ENCODE measurements at places on chromosomes 2 and 18.

- DNase-seq: no peak
These were observed at the start of gene RSAD2 for GRCh38 chr2:6877402-6878304. Gene RSAD2, plus strand, starts transcription at chr2:6877777. Its CDS starts 24 bp downstream, at chr2:6877801.

DNA sequence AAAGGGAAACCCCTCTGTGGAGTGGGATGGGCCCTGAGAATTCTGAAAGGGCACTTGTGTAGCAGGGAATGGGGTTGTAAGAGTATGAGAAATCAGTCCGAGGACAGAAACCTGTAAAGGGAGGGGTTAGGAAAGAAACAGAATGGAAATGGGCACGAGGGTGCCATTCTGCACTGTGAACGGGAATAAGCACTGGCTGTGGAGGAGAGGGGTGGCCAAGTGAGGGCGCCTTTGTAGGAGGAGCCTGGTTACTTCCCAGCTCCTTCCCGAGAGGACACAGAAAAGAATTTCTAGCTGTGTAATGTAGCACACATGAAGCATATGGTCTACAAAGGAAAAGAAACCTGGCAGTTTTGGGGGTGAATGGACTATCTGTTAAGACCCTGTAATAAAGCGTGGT is 53.4 kb downstream of the POLR1A start:
- DNase-seq: no peak

GRCh38 chr2:27039426-27039825 is 6.7 kb downstream of the TMEM214 start:
- no peak for DNase-seq

GRCh38 chr2:134154246-134154645 is 99.6 kb upstream of the MGAT5 start:
- no peak for DNase-seq

DNA sequence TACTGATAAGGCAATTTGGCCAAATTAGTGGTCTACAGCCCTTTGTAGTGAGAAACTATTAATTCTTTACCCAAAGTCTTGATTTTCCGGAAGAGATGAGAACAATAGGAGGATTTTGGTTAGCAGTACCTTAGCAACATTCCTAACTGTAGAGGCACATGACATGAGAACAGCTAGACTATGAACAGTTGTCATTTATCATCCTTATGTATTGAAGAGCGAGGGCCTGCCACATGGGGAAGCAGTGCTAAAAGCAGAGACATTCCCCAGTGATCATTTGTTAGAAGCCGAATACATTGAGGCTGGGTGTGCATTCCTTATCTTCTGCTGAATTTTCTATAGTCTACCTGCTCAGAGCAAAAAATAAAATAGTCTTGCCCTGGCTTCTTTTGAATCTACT is 65.2 kb downstream of the RBBP8 start:
- no peak for DNase-seq

DNA sequence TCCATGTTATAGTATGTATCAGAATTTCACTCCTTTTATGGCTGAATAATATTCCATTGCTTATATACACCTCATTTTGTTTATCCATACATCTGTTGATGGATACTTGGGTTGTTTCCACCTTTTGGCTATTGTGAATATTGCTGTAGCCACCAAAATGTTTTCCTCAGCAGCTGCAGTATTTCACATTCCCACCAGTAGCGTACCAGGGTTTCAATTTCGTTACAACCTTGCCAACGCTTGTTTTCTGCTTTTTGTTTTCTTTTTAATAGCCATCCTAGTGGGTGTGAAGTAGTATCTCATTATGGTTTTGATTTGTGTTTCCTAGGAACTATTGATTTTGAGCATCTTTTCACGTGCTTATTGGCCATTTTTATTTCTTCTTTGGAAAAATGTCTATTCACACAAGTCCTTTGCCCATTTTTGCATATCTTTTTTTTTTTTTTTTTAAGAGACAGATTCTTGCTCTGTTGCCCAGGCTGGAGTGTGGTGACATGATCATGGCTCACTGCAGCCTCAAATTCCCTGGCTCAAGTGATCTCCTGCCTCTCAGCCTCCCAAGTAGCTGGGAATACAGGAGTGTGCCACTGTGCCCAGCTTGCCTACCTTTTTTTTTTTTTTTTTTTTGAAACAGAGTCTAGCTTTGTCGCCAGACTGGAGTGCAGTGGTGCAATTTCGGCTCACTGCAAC is 14.2 kb downstream of the UBXN2A start:
- no peak for DNase-seq

GRCh38 chr2:163552758-163553157 is 183.1 kb downstream of the FIGN start:
- DNase-seq: no peak

- no peak for DNase-seq
These were observed 74.4 kb upstream of the ASB18 start for GRCh38 chr2:236338495-236339184.

GRCh38 chr2:3839476-3839875 is 136.1 kb downstream of the DCDC2C start:
- no peak for DNase-seq

DNA sequence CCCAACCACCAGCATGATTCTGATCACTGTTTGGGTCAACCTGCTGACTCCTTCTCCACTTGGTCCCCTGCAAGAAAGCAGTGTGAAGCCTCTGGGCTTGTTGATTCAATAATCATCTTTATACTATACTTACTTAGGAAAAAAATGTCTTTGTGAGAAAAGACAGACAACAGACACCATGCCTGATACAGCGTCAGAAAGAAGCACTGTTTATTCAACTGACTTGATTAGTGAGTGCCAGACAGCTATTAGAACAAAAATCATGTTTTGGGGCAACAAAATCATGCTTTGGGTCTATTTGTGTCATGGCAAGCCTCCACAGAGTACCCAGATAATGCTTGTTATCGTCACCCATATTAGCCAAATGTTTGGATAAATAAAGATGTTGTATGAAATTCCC is 58.7 kb upstream of the ATL2 start:
- DNase-seq: no peak

DNA sequence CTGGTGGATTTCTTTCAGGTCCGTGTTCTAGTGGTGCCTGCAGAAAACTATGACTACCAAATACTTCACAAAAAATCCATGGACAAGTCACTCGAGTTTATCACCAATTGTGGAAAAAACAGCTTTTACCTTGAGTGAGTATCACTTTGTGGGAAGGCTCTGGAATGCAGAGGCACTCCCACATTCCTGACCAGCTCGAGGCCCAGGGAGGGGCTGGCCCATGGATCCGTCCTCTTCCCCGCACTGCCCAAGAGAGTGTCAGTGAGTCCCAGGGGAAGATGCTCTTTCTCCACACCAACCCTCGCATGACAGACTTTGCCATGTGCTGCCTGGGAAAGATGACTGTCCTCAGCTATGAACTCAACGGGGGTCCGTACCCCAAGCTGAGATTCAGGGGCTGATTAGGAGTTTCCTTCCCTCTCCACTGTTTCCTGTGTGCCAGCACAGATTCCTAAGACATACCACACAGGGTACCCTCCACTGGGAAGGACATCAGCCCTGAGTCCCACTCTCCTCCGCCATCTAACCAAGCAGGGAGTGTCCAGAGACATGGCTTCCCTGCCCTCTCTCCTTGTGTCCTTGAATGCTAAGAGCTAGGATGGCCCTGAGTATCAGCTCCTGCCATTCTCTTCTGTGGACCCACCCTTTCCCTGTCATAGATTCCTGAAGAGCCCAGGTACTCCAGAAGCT is 155.9 kb downstream of the LAMA3 start:
- DNase-seq: no peak

- DNase-seq: no peak
These were observed 35.5 kb downstream of the GKN2 start for GRCh38 chr2:68917034-68917718.

DNA sequence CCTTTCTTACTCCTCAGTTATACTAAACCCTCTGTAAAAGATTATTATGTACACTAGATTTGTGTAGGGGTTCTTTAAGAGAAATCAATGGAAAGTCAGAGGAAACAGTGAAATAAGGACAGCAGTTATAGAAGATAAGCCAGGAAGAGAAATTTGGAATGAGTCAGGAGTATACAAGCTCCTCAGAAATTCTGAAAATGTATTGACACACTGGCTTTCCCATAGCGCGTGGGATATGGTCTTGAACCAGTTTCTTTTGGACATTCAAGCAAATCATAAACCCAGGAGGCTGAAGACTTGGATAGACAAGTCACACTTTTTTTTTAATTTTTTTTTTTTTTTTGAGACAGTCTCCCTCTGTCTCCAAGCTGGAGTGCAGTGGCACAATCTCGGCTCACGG is 316.1 kb upstream of the MMADHC start:
- no peak for DNase-seq

DNA sequence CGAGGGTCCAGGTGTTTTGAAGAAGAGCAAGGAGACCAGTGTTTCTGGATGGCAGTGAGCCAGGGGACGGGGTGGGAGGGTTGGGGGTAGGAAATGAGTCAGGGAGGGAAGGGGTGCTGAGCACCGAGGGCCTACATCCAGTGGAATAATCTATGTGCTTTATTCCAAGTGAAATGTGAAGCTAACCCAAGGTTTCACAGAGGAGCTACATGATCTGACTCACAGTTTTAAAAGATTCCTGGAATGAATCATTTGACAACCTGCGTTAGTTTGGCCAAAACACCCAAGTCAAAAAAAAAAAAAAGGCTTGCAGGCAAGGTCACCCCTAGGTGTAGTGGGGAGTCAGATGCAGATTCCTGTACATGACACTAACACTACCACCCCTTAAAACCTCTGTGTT is 419.7 kb upstream of the MEX3C start:
- DNase-seq: no peak

GRCh38 chr18:13254971-13255927 is 36.7 kb downstream of the LDLRAD4 start:
- no peak for DNase-seq

GRCh38 chr2:158578703-158579330 is 122.1 kb downstream of the PKP4 start:
- no peak for DNase-seq

- no peak for DNase-seq
These were observed 133.8 kb upstream of the RNF152 start for GRCh38 chr18:62026586-62026985.

DNA sequence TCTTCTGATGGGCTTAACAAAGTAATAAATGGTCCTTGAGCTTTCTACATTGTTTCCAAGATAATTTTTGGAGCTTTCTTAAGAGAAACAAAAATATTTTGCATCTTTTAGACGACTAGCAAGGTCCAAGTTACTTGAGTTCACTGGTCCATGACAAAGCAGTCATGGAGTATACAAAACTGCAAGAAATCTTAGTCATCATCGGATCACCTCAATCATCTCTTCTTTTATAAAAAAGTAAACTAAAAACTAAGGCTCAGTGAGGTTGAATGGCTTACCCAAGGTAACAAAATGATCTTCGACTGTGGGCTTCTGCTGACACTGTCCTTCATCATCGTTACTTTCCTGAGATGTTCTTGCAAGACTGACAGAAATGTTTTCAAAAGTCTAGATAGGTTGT is 11.9 kb downstream of the FIGN start:
- DNase-seq: no peak

DNA sequence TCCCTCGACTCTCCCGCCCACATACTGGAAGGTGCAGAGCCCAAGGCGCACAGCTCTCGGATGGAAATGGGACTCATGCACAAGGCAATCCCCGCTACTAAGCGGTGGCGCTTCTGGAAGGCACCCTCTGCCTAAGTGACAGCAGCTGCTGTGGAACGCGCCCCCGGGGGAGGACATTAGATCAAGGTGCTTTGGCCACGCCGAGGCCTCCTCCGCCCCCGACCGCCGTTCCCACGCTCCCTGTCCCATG is 202 bp downstream of the MCEE start:
- no peak for DNase-seq

- no peak for DNase-seq
These were observed 3.3 kb upstream of the WNT6 start for GRCh38 chr2:218856167-218856895.

GRCh38 chr18:37559194-37559593 is 6.4 kb downstream of the CELF4 start:
- DNase-seq: no peak

- DNase-seq: no peak
These were observed 36.6 kb upstream of the KCNF1 start for GRCh38 chr2:10875126-10875525.

DNA sequence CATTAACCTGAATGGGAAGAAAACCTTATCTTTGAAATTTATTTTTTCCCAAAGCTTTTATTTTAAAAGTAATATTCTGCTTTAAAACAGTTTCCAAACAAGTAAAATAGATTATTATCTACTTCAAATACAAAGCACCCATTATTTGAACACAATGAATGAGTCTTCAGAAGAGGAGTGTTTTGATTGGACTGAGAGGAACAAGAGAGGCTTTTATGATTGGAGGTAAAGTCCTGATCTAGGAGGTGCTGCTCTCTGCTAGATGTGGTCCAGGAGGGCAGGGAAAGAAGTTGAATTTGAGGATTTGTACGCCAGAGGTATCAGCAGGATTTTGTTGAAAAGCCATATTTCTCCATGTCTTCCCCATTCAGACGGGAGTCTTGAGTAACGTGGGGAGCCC is 900.7 kb downstream of the SOCS6 start:
- no peak for DNase-seq

GRCh38 chr2:3762771-3763447 is 59.5 kb downstream of the DCDC2C start:
- DNase-seq: no peak

DNA sequence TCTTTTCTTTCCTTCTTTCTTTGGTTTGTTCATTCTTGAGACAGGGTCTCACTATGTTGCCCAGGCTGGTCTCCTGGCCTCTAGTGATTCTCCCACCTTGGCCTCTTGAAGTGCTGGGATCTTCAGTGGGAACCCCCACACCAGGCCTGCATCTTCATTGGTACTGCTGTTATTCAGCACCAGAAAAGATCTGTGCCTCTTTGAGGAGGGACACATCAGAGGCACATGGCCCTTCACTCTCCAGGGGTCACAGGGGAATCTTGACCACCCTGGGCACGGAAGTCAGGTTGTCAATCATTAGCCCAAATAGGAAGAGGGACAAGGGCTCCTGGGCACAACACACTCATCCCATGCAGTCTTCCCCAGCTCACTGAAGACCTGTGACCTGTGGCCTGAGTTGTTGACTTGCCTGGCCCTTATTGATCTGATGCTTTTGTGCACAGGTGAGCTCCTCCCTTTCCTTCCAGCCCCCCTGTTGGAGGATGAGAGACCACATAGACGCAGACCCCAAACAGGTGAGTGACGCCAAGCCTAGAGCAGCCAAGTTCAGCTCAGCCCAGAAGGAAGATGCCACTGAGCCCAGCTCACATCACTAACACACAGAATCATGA is 33.0 kb upstream of the ODC1 start:
- DNase-seq: no peak
